ENCODE measurements at places on chromosomes 5 and 9.
A peak's percentile ranks its signal among the peaks of the same experiment; 100 is the strongest.

DNA sequence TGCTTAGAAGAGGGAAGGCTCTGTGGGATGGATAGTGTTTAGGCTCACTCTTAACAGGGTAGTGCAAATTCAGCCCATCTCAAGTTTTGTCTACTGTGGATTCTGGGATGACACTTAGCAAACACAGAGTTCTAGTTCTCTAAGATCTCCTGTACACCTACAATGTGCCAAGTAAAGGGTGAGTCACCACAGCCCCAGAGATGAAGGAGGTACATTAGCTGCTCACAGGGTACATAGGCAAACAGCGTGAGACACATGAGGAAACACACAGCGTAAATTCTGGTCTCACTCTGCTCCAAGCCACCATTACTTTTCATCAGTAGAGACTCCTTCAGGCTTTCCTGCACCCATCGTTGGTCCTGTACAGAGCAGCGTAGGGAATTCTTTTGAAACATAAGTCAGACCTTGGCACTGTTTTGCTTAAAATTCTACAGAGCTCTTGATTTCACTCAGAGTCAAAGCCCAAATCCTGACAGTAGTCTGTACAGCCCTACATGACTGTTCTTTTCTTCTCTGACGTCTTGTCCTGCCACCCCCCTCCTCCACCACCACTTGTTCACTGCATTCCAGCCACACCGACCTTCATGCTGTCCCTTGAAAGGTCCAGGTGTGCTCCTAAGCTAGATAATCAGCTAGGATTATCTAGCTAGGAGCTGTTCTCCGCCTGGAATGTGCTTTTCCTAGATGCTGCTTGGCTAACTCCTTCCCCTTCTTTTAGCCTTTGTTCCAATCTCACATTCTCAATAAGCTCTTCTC is 8.7 kb downstream of the ASTN2 start:
- no peak for DNase-seq

DNA sequence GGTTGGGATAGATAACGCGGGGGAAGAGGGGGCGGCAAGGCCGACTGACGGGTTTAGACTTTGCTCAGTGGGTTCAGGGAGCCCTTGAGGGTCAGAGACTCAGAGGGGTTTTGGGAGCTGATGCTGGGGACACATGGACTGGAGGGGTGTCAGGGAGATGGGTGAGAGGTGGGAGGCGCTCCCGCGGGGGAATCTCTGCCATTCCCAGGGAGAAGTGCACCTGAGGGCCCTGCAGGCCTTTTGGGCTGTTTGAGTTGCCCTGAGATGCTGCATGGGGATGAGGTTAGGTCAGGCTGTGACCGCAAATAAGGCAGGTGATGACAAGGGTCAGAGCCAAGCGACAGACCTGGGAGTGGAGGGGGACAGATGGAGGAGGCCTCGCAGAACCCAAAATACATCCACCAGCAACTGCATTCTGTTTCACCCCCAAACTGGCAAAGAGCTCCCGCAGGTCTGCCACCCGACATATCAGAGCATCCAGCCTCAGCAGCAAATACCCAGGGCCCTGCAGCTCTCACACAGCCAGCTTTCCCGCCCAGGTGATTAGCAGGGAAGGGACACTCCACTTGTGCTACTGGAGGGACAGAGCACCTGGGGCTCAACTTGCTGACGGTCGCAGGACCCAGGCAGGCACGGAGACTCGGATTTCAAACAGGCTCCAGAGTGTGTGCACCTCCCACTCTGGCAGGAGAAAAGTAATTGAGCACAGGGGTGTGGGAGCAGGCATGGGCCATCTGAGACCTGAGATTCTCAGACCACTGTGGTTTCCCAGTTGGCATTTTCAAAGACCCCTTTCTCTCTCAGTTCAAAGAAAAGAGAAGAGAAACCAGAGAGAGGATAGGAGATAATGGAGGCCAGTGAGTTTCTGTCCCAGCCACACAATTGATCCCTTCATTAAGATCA is 26.4 kb downstream of the TMOD1 start:
- peak; percentile 16 for DNase-seq

DNA sequence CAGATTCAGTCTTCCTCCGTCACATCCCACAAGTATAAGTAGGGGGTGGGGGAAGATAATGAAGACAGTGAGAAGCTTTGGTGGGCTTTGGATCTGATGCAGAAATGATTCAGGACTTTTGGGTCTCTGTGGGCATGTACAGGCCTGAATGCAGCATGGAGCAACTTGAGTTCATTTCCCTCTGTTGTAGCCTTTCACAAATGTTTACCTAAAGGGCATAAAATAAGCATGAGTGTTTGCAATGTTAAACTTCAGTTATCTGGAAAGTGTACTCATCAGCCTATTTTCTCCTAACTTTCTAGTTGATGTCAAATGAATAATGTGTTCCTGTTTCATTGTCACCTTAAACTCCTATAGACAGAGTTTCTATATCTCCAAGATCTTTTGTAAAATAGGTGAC is 39.3 kb downstream of the GARNL3 start:
- DNase-seq, result no peak

- DNase-seq, result no peak
Observed at GRCh38 chr5:38845526-38846378, at the start of gene OSMR. OSMR (plus strand) TSS chr5:38846012; CDS start chr5:38869045, 23,033 bp downstream.

GRCh38 chr5:107306594-107306993 is 364.1 kb downstream of the EFNA5 start:
- no peak for DNase-seq

- no peak for DNase-seq
Observed at GRCh38 chr5:167243463-167243862, 1048.0 kb upstream of the WWC1 start.

All from DMS79 treated with DMSO at 0.1 percent for 48 hours (cell line).